ENCODE measurements at places on chromosomes 2 and 18.

GRCh38 chr2:43300781-43301583 lies 74.6 kb upstream of the ZFP36L2 start:
- DNase-seq: no peak

DNA sequence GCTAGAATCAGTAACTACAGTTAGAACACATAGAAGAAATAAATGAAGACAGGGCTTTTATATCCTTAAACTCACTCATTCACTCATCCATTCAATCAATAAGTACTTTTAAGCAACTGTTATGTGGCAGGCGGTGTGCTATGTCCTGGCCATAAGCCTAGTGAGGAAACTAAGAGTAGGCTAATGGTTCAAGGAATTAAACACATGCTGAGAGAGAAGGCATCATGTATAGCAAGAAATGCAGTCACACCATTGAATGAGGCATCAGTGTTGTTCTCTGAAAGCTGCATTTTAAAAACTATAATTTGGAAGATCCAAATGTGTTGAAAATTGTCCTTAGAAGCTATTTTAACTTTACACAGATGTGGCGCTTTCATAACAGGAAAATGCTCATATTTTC lies 86.5 kb upstream of the DTNA start:
- DNase-seq: no peak

GRCh38 chr2:15435474-15435873 lies 125.7 kb downstream of the NBAS start:
- no peak for DNase-seq

DNA sequence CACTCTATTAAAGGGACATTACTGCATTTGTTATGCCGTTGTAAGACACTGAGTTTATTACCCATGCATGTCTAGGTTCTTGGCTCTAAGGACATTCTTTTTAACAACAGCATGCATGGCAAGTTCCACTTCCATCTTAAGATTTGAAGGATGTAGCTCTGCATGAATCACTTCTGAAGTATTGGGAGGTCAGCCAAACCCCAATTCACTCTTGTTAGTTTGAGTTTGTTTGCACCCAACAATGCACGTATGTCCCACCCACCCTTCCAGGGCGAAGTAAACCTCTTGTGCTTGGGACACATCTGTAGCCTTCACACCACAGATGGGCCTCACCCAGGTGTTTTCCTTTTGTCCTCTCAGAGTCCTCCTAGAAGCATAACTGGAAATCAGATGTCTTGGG lies 5.6 kb upstream of the LAMA3 start:
- no peak for DNase-seq

DNA sequence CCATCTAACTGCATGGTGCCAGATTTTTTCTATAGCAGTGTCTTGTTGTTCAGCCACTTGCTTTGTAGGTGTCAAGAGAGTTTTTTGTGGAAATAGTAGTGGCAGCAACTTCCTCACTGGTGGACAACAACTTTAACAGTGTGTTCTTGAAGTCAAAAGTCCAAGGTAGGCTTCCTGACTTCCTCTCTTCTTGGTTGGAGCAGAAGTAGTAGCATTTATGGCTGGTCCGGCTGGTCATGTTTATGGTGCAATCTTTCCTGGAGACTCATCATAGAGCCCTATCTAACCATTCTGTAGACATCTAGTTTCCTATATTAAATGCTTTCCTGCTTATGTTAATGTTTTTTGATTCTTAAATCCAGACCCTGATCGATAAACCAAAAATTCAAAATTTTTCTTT lies 11.7 kb downstream of the GPR75 start:
- no peak for DNase-seq
